ENCODE measurements at places on chromosomes 12 and 14.

- no peak for DNase-seq
Observed at GRCh38 chr14:63212776-63213500, 8.7 kb downstream of the RHOJ start.

DNA sequence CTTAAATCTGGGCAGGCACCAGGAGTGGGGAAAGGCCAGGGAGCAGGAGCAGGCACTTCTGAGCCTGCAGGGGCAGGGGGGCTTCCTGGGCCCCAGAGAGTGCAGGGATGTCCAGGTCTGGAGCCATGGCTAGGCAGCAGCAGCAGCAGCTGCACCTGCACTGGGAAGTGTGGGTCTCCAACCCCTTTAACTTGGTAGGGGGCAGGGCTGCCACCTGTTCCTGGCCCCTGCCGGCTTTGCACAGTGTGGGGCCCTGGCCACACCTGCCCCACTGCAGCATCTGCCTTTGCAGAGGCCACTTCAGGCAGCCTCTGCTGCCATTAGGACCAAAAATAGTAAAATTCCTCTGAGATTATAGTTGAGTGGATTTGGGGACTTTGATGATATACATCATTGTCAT is 138.5 kb downstream of the SLC16A7 start:
- no peak for DNase-seq

GRCh38 chr14:79575032-79575431 is 636.3 kb downstream of the DIO2 start:
- DNase-seq: no peak

GRCh38 chr14:59308673-59309072 is 120.2 kb downstream of the DAAM1 start:
- DNase-seq: no peak

DNA sequence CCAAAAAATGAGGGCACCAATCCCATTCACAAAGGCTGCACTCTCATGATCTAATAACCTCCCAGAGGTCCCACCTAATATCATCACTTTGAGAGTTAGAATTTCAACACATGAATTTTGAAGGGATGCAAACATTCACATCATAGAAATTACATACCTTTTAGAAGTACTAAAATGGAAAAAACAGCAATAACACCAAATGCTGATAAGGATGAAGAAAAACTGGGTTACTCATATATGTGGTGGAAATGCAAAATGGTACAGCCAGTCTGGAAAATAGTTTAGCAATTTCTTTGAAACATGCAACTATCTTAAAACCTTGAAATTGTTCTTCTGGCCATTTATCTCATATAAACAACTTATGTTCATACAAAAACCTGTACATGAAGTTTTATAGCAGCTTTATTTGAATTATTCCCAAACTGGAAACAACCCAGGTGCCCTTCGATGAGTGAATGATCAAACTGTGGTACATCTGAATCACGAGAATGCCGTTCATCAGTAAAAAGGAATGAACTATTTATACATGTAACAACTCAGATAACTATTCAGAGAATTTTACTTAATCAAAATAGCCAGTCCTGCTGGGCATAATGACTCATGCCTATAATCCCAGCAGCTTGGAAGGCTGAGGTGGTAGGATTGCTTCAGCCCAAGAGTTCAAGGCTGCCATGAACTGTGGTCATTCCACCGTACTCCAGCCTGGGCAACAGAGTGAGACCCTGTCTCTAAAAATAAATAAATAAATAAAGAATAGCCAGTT is 109.4 kb upstream of the SSTR1 start:
- DNase-seq: no peak

GRCh38 chr12:43551279-43551970 is 578 bp downstream of the ADAMTS20 start:
- peak; percentile 46 for DNase-seq

- DNase-seq: no peak
Observed at GRCh38 chr12:105783983-105784947, 354.5 kb downstream of the NUAK1 start.

DNA sequence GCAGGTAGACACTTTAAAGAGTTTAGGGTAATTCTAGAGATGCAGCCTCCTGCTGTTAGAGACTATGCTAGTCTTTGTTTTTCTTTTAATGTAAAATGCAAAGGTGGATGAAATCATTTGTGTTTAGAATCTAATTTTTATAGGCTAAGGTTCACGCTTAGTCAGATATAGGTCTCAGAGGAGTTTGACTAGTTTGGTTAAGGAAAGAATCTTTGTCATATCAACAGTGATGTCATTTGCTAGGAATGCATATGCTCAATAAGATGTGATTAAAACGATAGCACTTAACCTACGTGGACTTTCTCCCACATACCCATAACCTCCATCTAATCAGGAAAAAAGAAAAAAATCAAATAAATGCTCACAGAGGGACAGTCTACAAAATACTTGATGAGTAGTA is 859.3 kb upstream of the ATXN7L3B start:
- DNase-seq: no peak

DNA sequence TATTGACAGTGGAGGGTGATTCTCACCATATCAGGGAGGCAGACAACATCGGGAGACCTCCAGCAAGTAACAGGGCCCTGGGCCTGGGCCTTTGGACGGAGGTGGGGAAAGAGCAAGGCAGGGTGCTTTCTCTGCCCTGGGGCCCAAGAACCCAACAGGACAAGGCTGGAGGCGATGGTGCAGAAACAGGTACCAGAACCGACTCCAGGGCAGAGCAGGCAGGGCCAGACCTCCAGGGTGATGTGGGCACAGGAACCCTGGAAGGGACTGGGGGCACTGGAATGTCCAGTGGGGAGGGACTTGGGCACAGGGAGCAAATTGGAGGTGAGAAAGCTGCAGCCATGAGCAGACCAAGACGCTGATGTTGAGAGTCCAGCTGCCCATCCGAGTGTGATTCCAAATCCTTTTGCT is 44.4 kb downstream of the PRMT8 start:
- DNase-seq: no peak

DNA sequence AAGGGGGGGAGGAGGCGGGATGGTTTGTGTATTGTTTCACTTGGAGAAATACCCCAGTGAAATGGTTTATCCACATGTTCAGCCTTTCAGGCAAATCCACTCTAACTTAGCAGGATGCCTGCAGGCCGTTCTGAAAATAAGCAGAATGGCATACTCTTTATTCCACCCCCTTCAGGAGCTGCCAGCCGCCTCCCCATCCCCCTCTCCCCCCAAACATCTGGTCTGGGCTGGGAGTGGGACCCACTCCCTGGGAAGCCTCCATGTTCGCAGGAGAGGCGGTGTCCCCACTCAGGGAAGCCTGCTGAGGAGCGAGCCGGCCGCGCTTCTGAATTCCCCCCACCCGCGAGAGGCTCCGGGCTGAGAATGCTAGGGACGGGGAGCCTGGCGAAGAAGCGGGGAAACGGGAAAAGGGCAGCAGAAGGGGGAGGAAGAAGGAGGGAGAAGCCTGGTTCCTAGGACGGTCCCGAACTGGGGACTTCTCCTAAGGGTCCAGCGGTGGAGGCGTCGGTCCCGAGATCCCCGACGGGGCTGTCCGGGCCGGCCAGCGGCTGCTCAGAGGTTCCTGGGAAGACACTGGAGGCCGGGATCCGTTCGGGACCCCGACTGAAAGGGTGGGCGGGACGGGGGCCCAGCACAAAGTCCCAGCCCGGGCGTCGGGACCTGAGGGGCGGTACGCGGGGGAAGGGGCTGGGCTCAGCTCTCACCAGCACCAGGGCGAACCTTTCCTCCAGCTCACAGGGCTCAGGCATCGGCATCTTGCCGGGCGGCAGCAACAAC is 666 bp downstream of the FMNL3 start:
- DNase-seq: peak; percentile 72

- DNase-seq: no peak
Observed at GRCh38 chr14:56181681-56182085, 63.5 kb downstream of the PELI2 start.

DNA sequence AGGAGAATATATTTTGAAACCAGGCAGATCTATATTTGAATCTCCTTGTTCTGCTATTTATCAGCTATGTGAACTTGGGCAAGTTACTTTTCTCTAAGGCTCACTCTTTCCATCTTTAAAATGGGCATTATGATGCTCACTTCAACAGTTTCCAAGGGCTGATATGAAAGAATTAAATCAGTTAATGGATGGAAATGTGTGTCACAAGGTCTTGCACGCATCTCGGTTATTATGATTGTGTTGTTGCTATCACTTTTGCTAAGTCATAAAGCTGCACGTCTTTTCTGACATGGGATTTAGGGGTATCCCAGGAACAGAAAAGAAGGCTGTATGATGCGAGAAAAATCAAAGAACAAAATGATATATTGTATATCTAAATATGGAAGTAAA is 721.5 kb upstream of the TBX3 start:
- no peak for DNase-seq

- DNase-seq: no peak
Observed at GRCh38 chr12:27052176-27052575, 29.8 kb downstream of the MED21 start.

DNA sequence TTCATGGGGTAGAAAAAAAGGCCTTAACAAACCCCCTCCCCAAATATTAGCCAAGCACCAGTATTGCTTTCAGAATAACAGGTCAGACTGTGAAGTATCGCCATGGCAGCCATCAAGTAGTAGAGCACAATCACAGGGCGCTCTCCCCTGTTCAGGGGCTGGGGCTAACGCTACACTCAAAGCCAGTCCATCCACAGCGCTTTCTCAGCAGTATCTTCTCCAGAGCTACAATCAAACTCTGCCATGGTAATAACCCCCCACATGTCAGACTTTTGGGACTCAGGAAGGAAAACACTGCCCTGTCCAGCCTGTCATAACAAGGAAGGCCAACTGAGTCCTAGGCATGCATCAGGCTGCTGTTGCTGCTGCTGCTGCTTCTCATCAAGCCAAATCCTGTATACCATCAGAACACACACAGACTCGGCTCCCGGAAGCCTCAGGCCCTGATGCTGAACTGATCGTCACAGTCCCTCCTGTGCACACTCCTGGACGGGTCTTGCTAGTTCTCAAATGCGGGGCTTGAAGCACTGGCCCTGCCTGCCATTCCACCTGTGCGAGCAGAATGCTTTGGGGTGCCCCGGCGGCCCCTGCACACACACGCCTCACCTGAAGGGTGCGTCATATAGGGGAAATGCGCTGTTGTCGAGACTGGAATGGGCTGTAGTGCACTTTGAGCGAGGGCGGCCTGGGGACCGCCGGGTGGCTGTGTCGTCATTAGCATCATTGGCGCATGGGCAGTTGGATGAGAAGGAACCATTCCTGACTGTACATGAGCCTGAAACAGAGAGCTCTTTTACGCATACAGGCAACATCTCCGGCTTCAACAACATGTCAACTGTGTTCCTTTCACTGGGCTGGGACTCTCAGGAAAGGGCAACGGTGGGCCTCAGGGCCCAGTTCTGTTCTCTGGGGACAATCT is 47.6 kb downstream of the SH2B3 start:
- DNase-seq: no peak

- no peak for DNase-seq
Observed at GRCh38 chr12:91785655-91786498, 359.8 kb downstream of the BTG1 start.

DNA sequence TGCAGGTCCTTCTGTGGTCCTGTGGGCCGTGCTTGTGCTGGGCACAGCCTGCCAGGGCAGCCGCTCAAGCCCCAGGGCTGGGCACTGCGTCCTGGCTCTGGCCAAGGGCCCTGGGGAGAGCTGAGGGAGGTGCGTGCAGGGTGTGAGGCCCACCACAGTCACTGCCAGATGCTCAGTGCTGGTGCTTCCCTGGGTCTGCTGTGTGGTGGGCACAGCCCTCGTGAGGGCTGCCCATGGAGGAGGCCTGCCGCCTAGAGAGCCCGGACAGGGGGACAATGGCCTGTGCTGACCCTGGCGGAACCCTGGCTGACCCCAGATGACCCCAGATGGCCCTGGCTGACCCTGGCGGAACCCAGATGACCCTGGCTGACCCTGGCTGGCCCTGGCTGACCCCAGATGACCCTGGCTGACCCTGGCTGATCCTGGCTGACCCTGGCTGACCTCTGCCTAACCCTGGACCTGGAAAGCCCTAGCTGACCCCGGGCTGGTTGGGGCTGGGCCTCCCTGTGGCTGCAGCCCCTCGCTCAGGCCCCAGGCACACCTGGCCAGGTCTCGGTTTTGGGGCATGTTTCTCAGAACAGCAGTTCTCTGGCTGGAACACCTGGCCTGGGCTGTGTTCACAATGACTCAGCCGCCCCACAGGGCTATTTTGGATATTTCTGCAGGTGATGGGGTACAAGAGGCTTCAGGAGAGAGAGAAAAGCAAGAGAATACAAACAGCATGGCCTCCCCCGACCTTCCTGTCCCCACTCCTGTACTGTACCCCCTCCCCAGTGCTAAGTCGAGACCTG is 55.4 kb downstream of the TMEM121 start:
- DNase-seq: peak; percentile 53

DNA sequence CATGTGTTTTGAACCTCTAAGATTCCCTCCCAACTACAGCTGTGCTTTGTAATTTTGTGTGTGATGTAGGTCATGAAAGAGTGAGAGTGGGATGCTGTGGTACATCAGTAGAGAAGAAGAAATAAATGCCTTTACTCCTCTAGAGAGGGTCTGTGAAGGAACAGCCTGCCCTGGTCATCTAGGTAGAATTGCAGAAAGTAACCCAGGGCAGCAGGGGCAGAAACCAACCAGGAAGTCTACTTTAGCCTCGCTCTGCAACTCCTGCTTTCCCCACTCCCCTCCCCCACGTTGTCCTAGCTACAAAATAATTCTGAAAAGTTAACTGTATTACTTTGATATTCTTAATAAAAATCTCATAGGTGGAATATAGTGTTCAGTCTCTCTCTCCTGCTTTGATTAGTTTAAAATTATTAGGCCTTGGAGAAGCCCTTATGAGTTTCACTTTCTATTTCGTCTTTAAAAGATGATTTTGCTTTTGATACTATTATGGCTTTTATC is 7.5 kb downstream of the TBK1 start:
- DNase-seq: no peak

- no peak for DNase-seq
Observed at GRCh38 chr12:101010896-101011295, 199.1 kb downstream of the SLC5A8 start.

DNA sequence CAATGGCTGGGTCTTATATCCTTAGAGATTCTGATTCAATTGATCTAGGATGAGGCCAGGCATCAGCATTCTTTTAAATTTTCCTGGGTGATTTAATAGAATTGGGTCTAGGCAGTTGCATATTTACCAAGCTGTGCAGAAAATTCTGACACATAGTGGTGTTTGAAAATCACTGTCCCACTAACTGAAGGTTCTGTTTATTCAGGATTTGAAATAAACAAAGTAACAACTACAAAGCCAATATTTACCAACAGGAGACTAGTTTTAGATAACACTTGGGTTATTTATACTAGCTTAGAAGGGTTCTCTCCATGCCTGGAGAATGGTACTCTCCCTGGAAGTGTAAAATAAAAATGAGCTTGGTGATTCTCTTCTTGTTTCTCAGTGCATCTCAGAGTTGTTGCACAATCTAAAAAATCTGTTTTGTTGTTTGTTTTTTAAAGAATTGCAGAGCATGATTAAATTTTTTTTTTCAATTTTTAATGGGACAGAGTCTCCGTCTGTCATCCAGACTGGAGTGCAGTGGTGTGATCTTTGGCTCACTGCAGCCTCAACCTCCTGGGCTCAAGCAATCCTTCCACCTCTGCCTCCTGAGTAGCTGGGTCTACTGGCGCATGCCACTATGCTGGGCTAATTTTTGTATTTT is 16.9 kb downstream of the BEST3 start:
- DNase-seq: no peak

GRCh38 chr14:94987409-94987808 is 169.9 kb downstream of the DICER1 start:
- no peak for DNase-seq

- DNase-seq: no peak
Observed at GRCh38 chr12:89817501-89818226, 109.0 kb upstream of the ATP2B1 start.

All from D341Med (cell line).